ENCODE measurements at places on chromosomes 12 and 14.
A peak's percentile ranks its signal among the peaks of the same experiment; 100 is the strongest.

GRCh38 chr12:131867891-131868675, 26.3 kb upstream of the ULK1 start:
- no peak for DNase-seq

GRCh38 chr12:29048787-29049186, 100.3 kb upstream of the FAR2 start:
- no peak for DNase-seq

DNA sequence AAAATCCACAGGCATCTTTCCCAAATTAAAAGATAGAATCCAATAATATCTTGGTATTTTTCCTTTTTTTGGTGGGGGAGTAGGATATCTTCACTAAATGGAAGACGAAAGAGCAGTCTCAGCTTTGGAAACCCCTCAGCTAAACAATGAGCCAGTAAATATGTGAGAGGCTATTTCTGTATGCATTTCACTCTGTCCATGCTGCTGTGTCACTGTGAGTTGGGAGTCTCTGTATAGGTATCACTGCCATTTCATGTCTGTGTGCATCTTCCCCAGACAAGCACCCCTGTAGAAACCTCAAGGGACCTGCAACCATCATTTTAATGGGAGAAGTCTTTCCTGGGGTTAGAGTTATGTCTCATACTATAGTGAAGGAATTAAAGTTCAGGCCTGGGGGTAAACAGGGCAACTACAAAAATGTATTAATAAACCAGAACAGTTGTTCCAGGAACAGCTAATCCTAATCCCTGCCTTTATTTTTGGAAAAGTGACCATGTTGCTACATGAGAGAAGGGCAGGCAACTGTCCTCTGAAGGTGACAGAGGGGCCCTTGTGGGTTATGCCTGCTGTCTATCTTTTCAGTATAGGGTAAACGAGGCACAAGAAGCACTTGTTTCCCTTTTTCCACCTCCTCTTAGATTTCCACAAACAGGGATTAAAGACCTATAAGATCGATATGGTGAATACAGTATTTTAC, 11.3 kb upstream of the STAC3 start:
- DNase-seq = no peak

- no peak for DNase-seq
Observed at GRCh38 chr12:101607894-101608293, 13.1 kb downstream of the MYBPC1 start.

- DNase-seq = peak; percentile 3
Observed at GRCh38 chr12:76820888-76821482, 57.1 kb downstream of the ZDHHC17 start.

DNA sequence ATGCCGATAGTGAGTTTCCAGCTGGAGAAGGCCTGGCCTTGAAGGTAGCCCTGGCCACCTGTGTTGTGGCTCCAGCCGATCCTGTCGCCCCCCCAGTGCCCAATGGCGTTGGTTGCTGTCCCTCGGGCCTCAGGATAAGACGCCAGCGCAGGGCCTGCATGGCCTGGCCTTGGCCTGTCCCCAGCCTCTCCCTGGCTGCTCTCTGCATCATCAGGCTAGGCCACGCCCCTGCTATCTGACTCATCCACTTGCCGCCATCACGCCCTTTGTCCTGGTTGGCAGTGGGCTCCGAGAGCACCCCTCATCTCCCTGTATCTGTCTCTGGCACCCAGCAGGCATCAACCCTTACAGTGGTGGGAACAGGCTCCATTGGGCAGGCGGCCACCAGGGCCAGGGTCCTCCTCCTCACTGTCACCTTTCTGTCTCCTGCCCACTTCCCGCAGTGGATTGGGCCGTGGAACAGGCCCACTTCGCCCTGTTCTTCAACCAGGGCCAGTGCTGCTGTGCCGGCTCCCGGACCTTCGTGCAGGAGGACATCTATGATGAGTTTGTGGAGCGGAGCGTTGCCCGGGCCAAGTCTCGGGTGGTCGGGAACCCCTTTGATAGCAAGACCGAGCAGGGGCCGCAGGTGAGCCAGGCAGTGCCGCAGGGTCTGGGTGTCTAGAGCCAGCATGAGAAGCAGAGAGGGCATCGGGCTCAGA, 25.6 kb downstream of the ALDH2 start:
- no peak for DNase-seq

GRCh38 chr12:89306827-89307473, 45.4 kb downstream of the DUSP6 start:
- DNase-seq = peak; percentile 62

- DNase-seq = no peak
Observed at GRCh38 chr12:76240281-76240680, 107.9 kb downstream of the BBS10 start.

DNA sequence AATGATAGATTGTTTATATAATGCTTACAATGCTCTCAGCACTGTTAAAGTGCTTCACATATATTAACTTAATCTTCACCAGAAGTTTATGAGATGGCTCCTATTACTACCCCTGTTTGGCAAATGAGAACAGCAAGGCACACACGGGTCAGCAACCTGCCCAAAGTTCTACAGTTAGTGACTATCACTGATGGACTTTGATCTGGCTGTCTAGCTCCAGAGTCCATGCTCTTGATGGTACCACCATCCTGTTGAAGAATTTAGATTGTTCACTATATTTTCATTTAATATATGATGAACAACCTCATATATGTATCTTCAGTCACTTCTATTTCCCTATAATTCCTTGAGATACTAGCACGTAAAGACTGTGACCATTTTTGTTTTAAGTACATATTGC, 10.6 kb downstream of the GLIPR1 start:
- no peak for DNase-seq

GRCh38 chr12:19588951-19589350, 149.7 kb downstream of the AEBP2 start:
- DNase-seq = peak; percentile 50

GRCh38 chr14:30468354-30468753, 90.6 kb upstream of the G2E3 start:
- DNase-seq = no peak

GRCh38 chr12:96456265-96456974, 33.0 kb upstream of the CFAP54 start:
- peak; percentile 46 for DNase-seq

- DNase-seq = no peak
Observed at GRCh38 chr14:95407354-95407753, 87.6 kb upstream of the CLMN start.
